Ureter (tissue), 1 donor: ENCODE measurements at places on chromosomes 3 and 15. TPM values are rescaled to one million over a fixed set of nuclear protein-coding genes. Genes with fewer than 3 reads are reported as not detected.
A peak's percentile ranks its signal among the peaks of the same experiment; 100 is the strongest.

DNA sequence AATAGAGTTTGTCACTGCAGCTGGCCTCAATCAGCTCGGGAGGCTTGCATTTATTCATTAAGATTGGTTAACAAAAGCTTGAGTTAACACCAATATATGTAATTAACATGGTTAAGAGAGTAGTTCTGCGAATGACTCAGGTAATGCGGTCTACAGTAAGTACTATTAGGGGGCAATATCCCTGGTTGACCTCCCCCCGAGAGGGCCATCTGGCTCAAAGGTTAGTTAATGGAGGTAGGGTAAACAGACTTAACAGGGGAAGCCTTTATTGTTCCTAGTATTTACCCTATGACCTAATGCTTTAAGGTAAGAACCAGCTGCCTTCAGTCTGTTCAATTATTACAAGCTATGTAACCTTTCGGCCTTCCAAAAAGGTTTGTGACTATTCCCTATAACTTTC, 403.3 kb upstream of the SGO1 start:
- DNase-seq, result no peak

Gene GDPGP1
- 16.9 TPM for total RNA-seq

DNA sequence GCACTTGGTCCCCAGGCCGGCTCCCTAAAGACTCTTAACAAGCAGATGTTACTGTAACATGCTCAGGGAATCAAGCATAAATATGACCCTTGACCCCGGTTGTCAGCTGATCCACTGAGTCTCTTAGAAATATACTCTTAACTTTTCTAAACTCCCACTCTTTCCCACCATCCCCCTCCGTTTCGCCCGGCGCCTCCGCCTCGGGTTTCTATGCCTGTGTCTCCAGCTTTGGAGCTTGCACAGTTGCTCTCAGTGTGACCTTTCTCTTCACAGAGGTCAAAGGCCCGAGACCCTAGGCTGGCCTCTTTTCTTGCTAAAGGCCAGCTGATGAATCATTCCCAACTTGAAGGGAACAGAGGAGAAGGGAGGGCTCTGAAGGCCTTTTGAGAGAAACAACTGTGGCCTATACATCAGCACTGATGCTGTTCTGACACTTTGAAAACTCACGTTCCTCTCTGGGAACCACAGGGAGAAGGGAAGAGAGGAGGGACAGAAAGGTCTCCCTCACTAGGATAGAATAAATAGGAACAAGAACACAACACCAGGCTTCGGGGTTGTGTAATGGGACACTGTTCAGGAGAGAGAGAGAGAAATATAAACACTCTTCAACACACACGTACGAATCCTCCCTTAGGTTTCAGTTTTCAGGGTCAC, 484.5 kb upstream of the NR2F2 start:
- no peak for DNase-seq

DNA sequence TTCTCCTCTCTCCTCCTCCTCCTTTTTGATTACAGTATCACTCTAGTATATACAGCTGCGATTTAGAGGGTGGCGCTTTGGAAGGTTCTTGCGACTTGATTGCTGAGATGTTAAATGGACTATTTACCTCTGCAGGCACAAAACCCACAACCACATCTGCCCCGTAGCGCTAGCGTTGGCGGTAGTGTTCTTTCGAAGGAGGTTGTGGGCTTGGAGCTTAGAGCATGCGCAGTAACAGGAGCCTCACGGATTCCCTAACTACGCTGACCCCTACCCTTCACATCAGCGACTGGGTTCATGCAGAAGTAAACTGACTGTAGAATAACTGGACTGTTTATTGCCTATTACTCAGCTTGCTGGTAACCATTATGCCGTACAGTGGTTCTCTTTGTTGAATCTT, 58.0 kb downstream of the CGGBP1 start:
- DNase-seq, result no peak

GRCh38 chr3:141243271-141243707, 11.7 kb downstream of the PXYLP1 start:
- DNase-seq, result no peak

Gene CDHR4
- total RNA-seq, result 0.62 TPM

- DNase-seq, result no peak
Measured at GRCh38 chr3:123281929-123282328, 80.2 kb downstream of the SEC22A start.

- no peak for DNase-seq
Measured at GRCh38 chr15:77836906-77837648, 204.4 kb upstream of the LINGO1 start.

Gene GOLGA8M
- total RNA-seq, result 5.7 TPM

DNA sequence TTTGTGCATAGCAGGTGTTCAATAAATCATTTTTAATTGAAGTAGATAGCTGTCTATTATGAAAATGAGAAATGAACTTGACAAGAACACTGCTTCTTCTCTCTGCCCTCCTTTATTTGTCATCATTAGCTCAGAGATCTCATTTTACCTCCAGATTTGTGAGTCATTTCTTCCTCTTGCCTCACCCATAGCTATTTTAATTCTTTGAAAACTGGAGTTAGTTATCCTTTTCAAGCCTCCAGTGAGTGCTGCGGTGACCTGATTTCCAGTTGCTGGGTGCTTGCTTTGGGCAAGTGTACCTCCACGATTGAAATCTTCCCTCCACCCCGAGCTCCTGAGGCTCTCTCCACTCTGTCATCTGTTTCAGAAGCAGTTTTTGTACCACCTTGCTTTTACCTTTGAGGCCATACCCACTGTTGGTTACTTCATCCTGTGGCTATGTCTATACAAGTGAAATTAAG, 114.6 kb downstream of the NFKBIZ start:
- no peak for DNase-seq

DNA sequence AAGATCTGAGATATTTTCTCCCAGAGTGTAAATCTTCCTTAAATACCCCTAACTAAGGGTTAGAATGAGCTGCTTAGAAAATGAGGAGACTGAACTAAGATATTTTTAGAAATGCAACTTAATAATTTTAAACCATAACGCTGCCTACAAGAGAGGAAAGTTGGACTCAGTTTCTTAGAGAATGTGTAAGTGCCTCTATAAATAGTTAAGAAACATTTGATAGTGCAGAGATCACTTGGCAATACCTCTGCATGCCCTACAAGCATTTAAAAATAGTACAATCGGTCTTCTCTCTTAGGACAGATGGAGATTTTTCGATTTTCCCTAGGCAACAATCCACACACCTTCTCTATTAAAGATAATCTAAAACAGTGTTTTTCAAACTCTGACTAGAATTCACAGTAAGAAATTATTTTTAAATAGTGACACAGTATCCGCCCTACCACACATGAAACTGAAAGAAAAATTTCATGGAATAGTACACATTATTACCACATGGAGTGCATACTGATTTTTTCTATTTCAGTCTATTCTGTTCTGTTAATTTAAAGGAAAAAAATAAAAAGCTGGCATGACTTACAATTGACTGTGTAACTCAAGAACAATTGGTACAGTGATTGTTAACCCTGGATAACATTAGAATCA, 83.2 kb downstream of the GADL1 start:
- no peak for DNase-seq

Gene CHRNB4
- total RNA-seq, result 0.57 TPM

- DNase-seq, result no peak
Measured at GRCh38 chr3:159637883-159638542, 350.6 kb upstream of the IL12A start.

GRCh38 chr15:32743411-32744140, 25.8 kb downstream of the GREM1 start:
- DNase-seq, result no peak

Gene PPCDC
- total RNA-seq, result 23.4 TPM

GRCh38 chr3:137105277-137105977, 147.6 kb downstream of the IL20RB start:
- no peak for DNase-seq

GRCh38 chr3:175325440-175325839, 466.3 kb downstream of the NAALADL2 start:
- no peak for DNase-seq

GRCh38 chr3:195095035-195095703, 175.8 kb downstream of the XXYLT1 start:
- DNase-seq, result no peak

Gene XYLB
- 19.3 TPM for total RNA-seq

Gene HES1
- 230 TPM for total RNA-seq

Gene GASK1A
- 14.6 TPM for total RNA-seq

- no peak for DNase-seq
Measured at GRCh38 chr3:187616307-187616972, 53.8 kb downstream of the SST start.

DNA sequence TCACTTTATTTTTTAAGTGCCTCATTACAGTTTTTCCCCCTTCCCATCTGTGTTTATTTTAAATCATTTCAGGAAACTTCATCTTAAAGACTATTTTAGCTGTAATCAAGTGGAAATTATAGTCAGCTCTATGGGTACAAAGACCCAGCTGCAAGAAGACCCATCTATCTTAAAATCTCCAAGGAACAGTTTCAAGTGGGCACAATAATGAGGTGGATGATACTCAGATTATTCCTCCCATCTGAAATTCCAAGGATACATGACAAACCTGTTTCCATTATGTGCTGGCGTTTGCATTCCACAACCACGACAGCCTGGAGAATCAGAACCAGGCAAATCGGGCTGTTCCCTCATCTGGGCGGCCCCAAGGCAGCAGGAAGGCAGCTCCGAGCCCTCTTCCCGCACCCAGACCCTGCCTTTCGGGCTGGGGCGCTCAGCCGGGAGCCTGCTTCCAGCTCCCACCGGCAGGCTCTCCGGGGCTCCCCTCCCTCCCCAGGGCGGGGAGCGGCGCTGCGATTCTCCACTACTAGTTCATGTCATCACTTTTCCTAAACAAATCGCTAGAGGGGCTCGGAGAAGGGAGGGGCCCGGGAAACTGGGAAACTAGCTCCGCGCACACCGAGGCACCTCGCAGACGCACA, at the start of gene MGLL:
Gene MGLL, minus strand, starts transcription at position 475 of the 641 bp plus-strand sequence. Its CDS starts 197 bp downstream, at position 278.
- no peak for DNase-seq

Gene SLC7A14
- total RNA-seq, result not detected

DNA sequence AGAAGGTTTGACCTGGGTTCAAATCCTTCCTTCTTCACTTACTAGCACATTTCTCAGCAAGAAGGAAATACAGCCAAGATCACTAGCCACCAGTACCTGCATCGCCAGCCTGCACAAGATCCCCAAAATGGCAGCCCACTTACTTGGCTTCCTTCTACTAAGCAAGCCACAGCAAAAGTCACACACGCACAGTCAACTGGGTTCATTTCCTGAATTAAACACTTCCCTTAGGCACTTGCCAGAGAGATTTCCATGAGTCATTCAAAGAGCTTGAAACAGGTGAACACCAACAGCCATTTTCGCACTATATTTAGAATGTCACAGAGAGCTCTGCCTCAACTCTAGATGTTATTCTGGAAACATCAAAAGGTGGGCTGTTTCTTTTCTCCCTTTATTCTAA, 42.6 kb downstream of the MGLL start:
- no peak for DNase-seq

- DNase-seq, result no peak
Measured at GRCh38 chr3:5657106-5657505, 469.6 kb downstream of the EDEM1 start.

DNA sequence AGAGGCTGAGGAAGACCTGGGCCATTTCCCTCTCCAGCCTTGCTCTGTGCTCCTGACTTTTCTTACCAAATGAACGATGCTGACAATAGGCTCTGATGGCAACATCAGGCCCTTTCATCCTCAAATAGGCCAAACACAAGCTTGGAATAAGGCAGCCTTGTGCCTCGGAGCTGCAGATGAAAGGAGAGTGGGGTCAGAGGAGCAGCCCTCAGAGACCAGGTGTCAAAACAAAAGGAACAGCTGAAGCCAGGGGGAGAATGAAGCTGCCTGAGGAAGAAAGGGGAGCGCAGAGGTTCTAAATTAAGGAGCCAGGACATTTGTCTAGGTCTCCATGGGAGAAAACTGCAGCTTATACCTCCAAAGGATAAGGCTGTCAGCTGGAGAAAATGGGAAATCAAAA, 5.1 kb downstream of the BFSP2 start:
- no peak for DNase-seq

DNA sequence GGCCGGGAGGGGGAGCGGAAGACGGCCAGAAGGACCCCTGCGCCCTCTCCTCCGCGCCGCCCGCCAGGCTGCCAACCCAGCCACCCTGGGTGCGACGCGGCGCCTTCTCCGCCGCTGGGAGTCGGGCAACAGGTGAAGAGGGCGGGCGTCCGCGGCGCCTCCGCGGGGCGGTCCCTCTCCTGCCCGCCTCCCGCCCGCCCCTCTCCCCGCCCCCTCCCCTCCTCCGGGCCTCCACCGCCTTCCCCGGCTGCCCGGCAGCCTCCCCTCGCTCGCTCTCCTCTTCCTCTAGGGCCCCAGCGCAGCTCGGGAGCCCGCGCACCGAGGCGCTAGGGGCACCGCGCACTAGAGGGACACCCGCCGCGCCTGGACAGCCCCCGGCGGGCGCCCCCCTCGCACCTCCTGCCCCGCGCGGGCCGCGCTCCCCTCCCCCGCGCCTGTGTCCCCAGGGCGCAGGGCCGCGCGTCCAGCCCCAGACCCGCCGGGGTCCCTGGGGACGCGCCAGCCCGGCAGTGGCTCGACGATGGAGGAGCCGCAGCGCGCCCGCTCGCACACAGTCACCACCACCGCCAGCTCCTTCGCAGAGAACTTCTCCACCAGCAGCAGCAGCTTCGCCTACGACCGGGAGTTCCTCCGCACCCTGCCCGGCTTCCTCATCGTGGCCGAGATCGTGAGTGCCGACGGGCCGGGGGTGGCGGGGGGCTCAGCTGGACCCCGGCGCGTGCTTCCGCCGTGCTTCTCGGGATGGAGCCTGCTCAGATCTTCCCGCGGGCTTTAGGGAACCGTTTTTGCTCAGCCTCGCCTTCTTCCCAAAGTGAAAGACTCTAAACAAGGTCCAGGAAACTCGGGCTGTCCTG, at the start of gene CMTM8:
Gene CMTM8, plus strand, starts transcription at position 228 of the 854 bp plus-strand sequence. Its CDS starts 293 bp downstream, at position 521.
- DNase-seq, result peak; percentile 53

Gene SYNM
- total RNA-seq, result 189 TPM

DNA sequence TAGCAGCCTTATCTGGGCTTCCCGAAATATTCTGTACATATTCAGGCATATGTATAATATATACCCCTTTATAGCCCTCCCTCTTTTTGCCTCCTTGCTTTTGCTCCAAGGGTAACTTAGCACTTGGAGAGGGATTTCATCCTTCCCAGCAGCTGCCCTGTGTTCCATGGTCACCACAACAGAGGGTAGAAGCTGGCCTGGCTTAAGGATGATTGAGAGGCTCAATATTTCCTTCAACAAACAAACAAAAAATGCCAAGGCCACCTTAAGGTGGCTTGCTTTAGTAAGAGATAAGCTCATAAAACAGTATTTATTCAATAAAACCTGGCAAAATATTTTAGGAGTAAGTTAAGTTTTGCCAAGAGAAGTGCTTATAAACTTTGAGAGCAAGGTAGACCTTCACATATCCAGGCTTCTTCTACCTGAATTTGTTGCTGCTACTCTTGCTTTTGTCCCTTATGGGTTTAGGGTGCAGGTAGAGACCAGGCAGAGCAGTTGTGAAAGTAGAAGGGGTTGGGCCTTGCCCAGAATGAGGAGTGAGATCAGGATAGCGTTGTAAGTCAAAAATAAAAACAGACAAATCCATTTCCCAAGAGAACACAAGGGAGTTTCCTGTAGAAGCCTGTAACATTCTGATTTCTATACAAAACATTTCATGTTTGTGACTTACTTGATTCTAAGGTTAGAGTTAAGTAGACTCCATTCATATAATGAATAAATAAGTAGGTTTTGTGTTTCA, 52.7 kb upstream of the ATOSA start:
- no peak for DNase-seq

- peak; percentile 31 for DNase-seq
Measured at GRCh38 chr15:25179673-25180511, 225.1 kb downstream of the SNRPN start.

Gene TMEM266
- total RNA-seq, result 0.52 TPM

Gene IRAK2
- total RNA-seq, result 20.3 TPM

GRCh38 chr15:71601038-71601834, 209.1 kb upstream of the NR2E3 start:
- DNase-seq, result no peak

GRCh38 chr3:25785826-25786225, 2.6 kb upstream of the NGLY1 start:
- no peak for DNase-seq

Gene SLC24A5
- total RNA-seq, result not detected
